Neuronal stem cell (in vitro differentiated cells): ENCODE measurements at places on chromosomes 16 and 17.

DNA sequence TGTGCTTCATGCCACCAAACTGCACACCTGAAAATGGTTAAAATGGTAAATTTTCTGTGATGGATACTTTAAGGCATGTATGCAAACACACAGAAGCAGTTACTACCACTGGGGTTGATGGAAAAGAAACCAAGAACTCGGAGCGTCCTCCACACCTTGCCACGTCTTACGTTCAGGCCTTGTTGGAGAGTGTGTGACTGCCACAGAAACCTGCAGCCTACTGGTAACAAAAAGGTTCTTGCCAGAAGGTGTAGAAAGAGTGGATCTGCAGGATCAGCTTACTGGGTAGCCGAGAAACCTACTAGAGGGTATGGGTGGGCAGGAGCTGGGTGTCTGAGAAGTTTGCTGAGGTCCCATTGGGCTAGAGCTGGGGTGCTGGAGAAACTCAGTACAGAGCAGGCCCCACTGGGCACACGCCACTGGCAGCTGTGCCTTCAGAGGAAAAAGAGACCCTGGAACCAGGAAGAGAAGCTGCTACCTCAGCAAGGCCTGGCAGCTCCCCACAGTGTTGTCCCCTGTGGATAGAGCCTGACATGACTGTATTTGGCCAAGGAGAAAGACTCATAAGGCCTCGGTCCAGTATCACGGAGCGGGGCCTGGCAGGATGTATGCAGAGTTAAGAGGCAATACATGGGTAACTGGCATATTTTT lies 204.6 kb downstream of the SEC14L1 start:
- no peak for DNase-seq

GRCh38 chr16:4419402-4419959 lies 3.1 kb upstream of the CORO7 start:
- no peak for DNase-seq

DNA sequence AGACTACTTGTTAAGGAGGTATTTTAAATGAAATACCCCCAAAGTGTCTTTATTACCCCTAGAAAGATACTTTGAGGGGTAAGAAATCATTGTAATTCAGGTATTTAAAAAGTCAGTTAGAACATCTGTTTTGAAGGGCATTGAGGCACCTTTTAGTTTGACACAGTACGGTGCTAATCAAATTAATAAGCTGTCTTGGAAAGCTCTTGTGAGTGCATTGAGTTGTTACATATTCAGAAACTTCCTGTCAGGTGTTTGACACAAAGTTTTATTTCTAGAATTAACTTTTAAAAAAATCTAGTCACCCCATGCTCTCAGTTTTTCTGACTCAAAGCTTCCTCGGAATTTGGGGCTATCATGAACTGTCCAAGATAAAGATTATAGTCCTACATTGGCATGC lies 4.6 kb downstream of the RBBP6 start:
- DNase-seq, result no peak

- peak; percentile 68 for DNase-seq
Observed at GRCh38 chr16:57694725-57695679, at the start of gene DRC7. Gene DRC7, plus strand, starts transcription at chr16:57694806. Its CDS starts 3,144 bp downstream, at chr16:57697950.

DNA sequence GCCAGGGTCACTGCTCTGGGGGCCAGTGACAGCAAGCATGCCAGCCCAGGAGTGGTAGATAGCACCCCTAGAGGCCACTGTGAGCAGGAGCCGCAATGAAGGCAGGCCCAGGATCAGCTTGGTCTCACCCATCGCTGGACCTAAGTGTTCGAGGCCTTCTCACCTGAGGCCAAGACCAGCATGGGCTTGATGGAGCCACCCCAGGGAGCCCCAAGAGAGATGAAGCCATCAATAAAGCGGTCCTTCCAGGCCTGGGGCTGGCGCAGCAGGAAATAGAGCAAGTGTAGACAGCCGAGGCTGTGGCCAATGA lies 1.8 kb downstream of the LCAT start:
- no peak for DNase-seq

- DNase-seq, result no peak
Observed at GRCh38 chr16:50478075-50478772, 70.0 kb upstream of the NKD1 start.

- DNase-seq, result no peak
Observed at GRCh38 chr16:22214889-22215288, 8.8 kb downstream of the EEF2K start.

DNA sequence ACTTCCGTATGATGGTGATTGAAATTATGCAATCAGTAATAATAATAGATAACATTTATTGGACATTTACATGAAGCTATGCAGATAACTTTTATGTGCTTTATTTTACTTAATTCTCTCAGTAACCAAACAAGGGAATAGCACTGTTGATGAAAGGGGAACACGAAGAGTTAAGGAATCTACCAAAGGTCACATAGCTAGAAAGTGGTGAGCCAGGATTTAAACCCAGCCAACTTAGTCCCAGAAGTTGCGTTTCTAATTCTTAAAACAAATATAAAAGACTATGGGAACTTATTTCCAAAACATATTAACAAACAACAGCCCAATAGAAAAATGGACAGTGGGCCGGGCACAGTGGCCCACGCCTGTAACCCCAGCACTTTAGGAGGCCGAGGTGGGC lies 9.7 kb downstream of the SPNS3 start:
- no peak for DNase-seq

GRCh38 chr16:85522308-85522841 lies 90.7 kb upstream of the GSE1 start:
- no peak for DNase-seq

GRCh38 chr17:9021992-9022572 lies 772 bp downstream of the NTN1 start:
- peak; percentile 36 for DNase-seq

GRCh38 chr16:87584271-87584670 lies 18.0 kb upstream of the JPH3 start:
- DNase-seq, result no peak

- no peak for DNase-seq
Observed at GRCh38 chr17:14873996-14874395, 391.1 kb downstream of the PMP22 start.

DNA sequence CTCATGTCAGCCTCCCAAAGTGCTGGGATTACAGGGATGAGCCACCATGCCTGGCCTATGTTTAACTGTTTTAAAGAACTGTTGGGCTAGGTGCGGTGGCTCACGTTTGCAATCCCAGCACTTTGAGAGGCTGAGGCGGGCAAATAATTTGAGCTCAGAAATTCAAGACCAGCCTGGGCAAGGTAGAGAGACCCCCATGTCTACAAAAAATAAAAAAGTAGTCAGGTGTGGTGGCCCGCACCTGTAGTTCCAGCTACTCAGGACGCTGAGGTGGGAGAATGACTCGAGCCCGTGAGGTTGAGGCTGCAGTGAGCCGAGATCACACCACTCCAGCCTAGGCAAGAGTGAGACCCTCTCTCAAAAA lies 1.9 kb upstream of the ITGAL start:
- no peak for DNase-seq

DNA sequence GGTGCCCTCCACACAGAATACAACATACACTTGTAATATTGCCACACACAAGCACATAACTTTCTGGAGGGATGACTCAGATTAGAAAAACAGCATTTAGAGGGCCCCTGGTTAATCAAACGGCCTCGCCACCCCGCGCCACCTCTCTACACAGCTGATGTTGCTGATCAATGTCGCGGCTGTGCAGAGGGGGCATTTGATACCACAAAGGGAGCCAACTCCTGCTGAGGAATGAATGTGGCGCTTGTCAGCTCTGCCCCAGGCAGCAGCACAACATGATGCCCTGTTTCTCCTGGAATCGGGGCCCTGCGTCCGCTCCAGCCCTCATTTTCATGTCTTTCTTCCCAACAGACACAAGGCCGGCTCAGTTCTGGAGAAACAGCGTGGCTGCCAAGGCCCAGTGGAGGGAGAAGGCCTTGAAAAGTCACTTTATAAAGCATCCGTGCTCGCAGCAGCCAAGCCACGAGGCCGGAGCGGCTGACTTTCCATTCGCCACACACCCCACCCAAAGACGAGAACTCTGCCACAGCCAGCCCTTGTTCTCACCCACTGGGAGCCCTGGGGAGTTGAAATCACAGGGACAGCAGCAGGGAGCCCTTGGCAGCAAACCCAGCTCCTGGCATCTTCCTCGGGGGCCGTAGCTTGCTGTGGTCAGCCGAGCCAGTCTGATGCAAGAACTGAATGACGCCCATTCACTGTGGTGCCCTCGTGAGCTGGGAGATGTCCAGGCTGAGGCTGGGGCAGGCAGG lies 65.6 kb downstream of the XYLT1 start:
- no peak for DNase-seq

DNA sequence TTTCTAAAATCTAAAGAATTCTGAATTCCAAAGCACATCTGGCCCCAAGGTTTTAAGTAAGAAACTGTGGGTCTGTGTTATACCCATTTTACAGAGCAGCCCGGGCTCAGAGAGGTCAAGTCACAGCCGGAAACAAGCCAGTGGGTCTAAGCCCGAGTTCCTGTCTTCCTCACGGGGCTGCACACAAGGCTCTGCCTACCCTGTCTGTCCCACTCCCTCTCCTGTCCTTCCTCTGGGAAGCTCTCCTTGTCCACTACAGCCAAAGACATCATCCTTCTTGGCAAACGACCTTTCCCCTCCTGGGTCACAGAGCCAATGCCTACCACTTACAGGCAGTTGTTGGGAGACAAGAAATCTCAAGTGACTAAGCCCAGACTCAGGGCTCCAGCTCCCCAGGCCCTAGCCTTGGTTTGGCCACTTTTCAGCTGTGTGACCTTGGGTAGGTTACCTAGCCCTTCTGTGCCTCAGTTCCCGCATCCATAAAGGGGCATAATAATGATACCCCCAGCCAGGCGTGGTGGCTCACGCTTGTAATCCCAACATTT lies 55.6 kb upstream of the MAP3K14 start:
- DNase-seq, result no peak

GRCh38 chr17:29178750-29179231 lies 1.4 kb downstream of the MYO18A start:
- no peak for DNase-seq

DNA sequence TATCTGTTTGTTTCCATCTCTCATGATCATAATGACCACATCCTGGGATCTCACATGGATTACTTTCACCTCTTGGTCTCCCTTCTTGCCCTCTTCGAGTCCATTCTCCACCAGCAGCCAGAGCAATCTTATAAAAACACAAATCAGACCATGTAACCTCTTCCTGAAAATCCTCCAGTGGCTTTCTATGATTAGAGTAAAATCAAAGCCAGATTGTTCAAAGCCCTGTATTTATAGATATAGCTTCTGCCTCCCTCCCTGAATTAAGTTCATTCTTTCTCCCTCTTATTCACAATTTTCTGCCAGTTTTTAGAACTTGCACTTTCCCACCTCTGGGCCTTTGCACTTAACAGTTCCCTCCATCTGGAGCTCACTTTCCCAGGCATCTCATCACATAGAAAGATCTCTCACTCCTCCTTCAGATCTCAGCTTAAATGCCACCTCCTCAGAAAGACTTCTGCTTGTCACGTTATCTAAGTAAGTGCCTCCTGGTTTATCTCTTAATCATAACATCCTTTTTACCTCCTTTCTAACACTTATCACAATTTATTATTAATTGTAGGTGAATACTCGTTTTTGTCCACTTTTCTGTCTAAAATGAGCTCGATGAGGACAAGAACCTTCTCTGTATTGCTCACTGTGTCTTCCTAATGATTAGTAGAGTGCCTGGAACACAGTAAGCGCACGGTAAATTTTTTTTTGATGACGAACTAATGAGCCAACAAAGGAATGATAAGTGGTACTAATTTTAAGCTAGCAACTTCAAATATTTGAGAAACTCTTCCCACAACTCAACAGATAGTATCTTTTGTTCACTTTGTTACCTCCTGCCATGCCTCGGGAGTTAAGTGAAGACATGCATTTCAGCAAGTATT lies 80.5 kb downstream of the CYB561 start:
- no peak for DNase-seq

- no peak for DNase-seq
Observed at GRCh38 chr17:47860386-47860785, 9.4 kb upstream of the SP6 start.

GRCh38 chr17:75481194-75482068 lies 25.0 kb downstream of the TMEM94 start:
- DNase-seq, result no peak

- no peak for DNase-seq
Observed at GRCh38 chr17:62705156-62705777, 77.8 kb downstream of the MRC2 start.

DNA sequence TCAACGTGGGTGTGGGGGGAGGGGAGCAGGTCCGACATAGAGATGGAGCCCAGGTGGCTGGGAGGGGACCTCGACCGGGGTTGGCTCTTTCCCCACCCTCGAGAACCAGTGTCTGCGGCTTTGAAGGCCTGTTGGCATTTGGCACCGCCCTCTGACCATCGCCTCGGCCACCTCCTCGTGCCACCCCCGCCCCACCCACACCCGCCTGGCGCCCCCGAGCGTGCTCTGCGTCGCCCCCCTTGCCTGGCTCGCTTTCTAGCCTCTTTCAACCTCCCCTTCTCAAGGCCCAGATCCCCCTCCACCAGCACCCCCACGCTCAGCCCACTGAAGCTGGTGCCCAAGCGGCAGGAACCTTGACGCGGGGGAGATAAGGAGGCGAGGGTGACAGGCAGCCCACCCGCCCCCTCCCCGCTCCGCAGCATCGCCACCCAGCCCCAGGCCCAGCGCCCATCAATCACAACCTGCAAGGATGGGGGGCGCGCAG lies 619 bp downstream of the CACNB1 start:
- DNase-seq, result no peak

GRCh38 chr16:2795395-2796143 lies 2.7 kb upstream of the PRSS41 start:
- no peak for DNase-seq

DNA sequence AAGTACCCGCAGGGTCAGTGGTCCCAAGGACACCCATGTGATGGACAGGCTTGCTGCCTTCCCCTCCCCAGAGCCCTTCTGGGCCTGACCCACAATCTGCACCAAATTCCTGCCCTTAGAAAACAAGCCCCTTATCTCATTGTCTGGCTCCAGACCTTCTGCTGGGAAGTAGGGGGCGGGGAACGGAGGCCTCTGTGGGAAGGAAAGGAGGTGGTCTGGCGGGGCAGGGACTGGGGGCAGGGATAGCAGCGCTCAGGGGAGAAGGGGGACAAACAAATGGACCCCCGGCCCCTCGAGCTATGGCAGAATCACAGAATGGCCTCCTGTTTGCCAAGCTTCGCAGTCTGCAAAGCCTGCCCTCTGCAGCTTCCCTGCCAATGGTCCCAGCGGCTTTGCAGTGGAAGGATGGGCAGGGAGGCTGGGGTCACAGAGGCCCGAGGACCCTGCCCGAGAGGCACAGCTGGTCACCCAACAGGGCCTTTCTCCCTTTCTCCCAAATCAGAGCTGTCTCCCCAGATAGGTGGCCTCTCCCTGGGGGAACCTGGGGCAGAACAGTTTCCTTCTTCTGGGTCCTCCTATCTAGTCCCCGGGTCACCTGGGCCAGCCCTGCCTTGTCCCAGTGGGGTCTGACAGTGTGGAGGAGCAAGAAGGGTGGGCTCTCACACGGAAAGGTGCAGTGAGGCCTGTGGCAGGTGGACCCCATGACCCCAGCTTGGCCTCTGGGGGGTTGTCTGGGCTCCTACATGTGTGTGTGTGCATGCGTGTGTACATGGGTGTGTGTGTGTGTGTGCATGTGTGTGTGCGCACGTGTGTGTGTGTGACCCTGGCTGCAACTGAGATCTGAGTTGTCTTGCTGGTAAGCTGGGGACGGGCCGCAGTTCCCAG lies 25.5 kb downstream of the TMEM235 start:
- DNase-seq, result no peak
